ENCODE measurements at places on chromosomes 12 and 14. TPM values are rescaled to one million over a fixed set of nuclear protein-coding genes. Genes with fewer than 3 reads are reported as not detected.

GRCh38 chr12:58310368-58310767, 369.0 kb downstream of the ATP23 start:
- no peaks in the 10 kb centered on the region for H3K36me3 ChIP-seq
- peaks cover 6% of the 10 kb centered on the region for H3K4me1 ChIP-seq
- peak overlapping the region; percentile 27 for H3K27ac ChIP-seq
- H3K27me3 ChIP-seq, result no peaks in the 10 kb centered on the region
- DNase-seq, result peak; percentile 13

DNA sequence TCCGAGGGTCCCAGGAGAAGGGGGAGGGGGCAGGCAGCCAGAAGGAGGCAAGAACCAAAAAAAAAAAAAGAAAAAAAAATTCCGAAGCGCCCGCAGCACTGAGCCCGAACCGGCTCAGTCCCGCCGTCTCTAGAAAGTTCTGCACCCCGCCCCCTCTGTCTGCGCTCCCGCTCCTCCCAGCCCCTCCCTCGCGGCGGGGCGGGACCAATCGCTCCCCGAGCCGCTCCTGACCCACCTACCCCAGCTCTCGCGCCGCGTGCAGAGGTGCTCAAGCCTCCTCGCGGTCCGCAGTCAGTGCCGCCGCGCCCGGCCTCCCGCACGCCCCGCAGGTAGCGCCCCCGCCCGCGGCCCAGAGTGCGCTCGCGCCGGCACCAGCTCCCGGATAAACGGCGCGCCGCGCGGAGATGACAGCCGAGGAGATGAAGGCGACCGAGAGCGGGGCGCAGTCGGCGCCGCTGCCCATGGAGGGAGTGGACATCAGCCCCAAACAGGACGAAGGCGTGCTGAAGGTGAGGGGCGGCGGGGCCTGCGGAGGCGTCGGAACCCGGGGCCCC, at the start of gene FKBP4:
FKBP4 (plus strand) TSS at position 235 of the 554 bp plus-strand sequence; CDS start at position 405, 170 bp downstream.
- peaks cover 8% of the 10 kb centered on the region for H3K4me1 ChIP-seq
- H3K4me3 ChIP-seq, result peak within 1 kb of the TSS; percentile 90
- H3K27me3 ChIP-seq, result no peaks in the 10 kb centered on the region
- DNase-seq, result peak; percentile 96

GRCh38 chr12:124231980-124232653, 62.8 kb upstream of the RFLNA start:
- peak; percentile 84 for DNase-seq
- peaks cover 17% of the 10 kb centered on the region for H3K4me1 ChIP-seq
- no peaks in the 10 kb centered on the region for H3K36me3 ChIP-seq
- no peak overlapping the region for H3K4me3 ChIP-seq
- H3K27me3 ChIP-seq, result no peaks in the 10 kb centered on the region

- H3K27me3 ChIP-seq, result no peaks in the 10 kb centered on the region
- DNase-seq, result no peak
- H3K4me3 ChIP-seq, result no peak overlapping the region
- no peak overlapping the region for H3K27ac ChIP-seq
- H3K36me3 ChIP-seq, result no peaks in the 10 kb centered on the region
These were observed 175.8 kb downstream of the PAWR start for GRCh38 chr12:79514730-79515529.

GRCh38 chr12:25615119-25615518, 62.0 kb upstream of the LMNTD1 start:
- no peak overlapping the region for H3K27ac ChIP-seq
- no peaks in the 10 kb centered on the region for H3K36me3 ChIP-seq

DNA sequence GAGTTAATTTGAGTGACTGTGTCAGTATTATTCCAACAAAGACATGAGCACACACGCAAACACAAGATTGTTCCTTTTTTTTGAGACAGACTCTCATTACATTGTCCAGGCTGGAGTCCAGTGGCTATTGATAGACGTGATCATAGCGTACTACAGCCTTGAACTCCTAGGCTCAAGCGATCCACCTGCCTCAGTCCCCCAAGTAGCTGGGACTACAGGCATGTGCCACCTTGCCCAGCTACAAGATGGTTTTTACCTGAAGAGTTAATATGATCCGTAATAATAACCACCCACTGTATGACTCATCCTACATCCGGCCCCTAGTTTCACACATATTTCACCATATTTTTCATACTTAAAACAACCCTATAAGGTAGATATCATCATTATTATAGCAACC, 26.8 kb downstream of the BCAT1 start:
- H3K36me3 ChIP-seq, result no peaks in the 10 kb centered on the region
- no peak for DNase-seq
- no peak overlapping the region for H3K4me3 ChIP-seq
- no peak overlapping the region for H3K27ac ChIP-seq
- H3K27me3 ChIP-seq, result no peaks in the 10 kb centered on the region

GRCh38 chr12:32522331-32523221, 123.2 kb downstream of the FGD4 start:
- no peak overlapping the region for H3K27ac ChIP-seq
- no peak for DNase-seq
- no peaks in the 10 kb centered on the region for H3K4me1 ChIP-seq

DNA sequence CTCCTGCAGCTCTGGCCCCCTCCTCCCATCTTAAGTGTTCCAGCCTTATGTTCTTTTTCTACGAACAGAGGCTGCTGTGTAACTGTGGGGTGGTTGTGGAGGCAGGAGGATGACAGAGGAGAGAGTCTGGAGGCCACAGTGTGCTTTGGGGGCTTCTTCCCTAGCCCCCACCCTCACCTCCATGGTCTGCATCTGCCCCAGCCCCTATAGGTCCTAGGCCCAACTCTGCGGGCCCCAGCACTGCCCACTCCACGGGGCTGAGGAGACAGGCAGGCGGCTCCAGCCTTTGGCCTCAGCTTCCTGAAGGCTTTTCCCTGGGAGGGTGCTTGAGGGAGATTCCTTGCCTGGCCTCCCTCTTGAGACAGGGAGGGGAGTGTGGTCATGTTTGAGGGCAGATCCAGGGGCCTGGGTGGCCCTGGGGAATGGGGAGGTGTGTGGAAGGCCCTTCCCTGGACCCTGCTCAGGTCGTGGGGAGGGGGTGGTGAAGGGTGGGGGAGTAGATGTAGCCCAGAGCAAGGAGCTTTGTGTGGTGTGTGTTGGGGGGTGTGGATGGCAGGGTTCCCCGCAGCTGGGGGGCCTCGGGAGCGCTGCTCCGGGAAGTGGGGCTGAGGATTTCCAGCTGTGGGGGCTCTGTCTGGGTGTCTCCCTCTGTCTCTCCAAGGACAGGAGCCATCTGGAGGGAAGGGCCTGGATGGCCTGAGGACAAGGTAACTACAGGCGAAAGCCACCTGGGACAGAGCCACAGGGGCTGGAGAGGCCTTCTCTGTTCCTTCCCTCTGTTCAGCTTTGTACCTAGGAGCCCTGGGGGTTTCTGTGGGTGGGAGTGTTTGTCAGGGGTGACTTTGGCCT, 1.1 kb downstream of the SMIM41 start:
- DNase-seq, result no peak
- no peak overlapping the region for H3K4me3 ChIP-seq
- H3K27ac ChIP-seq, result no peak overlapping the region
- no peaks in the 10 kb centered on the region for H3K36me3 ChIP-seq
- no peaks in the 10 kb centered on the region for H3K27me3 ChIP-seq

DNA sequence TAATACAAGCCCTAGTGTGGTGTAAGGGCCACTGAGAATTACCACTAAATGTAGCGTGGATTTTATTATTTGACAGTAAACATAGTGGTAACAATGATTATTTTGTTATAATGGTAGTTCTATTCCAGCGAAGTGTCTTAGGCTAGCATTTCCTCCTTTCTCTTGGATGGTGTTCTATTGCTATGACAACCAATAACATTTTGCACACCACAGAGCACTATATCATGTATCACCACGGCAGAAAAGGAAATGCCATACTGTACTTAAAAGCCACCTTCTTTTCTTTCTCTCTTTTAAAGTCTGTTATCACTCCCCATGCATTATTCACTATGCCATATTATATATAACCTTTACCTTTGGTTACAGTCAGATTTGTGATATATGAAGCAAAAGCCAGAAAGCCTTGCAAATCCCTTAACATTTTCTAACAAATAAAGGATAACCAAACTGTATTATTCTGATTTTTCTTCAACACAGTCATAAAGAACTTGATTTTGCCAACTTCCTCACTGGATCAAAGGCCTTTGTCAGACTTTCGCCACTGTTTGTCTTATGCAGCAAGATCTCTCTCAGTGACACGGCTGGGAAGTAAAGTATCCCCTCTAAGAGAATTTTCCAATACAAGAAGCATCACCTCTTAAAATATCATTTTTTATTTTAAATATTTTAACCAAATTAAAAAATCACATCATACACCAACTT, 195.8 kb downstream of the FOXN3 start:
- no peak overlapping the region for H3K27ac ChIP-seq
- no peaks in the 10 kb centered on the region for H3K27me3 ChIP-seq
- no peaks in the 10 kb centered on the region for H3K36me3 ChIP-seq
- no peak for DNase-seq

- DNase-seq, result no peak
- H3K36me3 ChIP-seq, result no peaks in the 10 kb centered on the region
- no peak overlapping the region for H3K4me3 ChIP-seq
- H3K27me3 ChIP-seq, result no peaks in the 10 kb centered on the region
These were observed 54.1 kb upstream of the GNG2 start for GRCh38 chr14:51806026-51807023.

- H3K36me3 ChIP-seq, result no peaks in the 10 kb centered on the region
- H3K4me3 ChIP-seq, result no peak overlapping the region
- no peaks in the 10 kb centered on the region for H3K27me3 ChIP-seq
These were observed 29.7 kb downstream of the SFSWAP start for GRCh38 chr12:131740626-131741025.

DNA sequence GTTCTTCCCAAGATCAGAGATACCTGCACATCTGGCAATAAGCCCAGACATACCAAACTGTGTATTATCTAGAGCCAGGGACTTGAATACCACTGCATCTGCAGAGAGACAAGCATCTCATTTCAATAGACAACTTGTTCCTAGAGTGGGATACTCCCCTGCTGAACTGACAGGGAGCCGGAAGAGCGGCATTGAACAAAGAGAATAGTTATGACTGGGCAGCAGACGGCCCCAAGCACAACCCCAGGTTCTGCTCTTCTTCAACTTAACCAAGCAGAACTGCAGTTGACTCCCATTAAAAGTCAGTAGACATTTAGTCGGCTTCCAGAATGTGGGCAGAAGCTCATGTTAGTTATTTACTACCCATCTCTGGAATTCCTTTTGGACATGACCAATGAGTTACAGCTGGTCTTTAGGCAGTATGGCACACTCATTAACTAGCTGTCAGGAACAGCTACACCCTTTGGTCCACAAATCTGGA, 112.9 kb downstream of the HMGA2 start:
- peak; percentile 8 for DNase-seq
- H3K4me3 ChIP-seq, result no peak overlapping the region
- peaks cover 29% of the 10 kb centered on the region for H3K4me1 ChIP-seq
- no peaks in the 10 kb centered on the region for H3K36me3 ChIP-seq
- peak overlapping the region; percentile 11 for H3K27ac ChIP-seq
- no peaks in the 10 kb centered on the region for H3K27me3 ChIP-seq

GRCh38 chr12:46164186-46164761, 104.6 kb downstream of the SLC38A1 start:
- no peak overlapping the region for H3K4me3 ChIP-seq
- peaks cover 17% of the 10 kb centered on the region for H3K4me1 ChIP-seq

DNA sequence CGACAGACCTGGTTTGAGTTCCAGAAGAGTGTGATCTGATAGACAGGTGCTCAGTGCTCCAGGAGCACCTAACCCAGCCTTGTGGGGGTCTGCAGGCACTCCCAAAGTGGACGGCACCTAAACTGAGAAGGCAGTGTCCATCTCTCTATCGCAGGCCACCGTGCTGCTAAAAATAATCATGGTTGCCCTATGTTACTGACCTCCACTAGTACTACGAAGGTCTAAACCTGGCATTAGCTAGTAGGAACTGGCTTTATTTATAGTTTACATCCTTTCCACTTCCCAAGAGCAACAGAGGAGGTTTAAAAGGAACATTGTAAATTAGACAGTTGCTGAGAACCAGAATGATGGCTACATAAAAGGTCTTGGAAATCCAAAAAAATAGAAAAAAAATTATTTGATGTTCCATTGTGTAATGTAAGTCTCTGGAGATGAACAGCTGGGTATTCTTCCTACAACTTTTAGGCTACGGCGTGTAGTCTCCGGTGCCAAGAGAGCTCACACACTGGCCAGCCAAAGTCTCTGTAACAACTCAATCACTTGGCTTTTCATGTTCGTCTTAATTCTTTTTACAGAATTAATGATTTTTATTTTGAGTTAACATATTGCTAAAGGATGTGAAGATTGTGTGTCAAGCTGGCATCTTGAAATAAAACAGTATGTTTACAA, 27.3 kb downstream of the PPFIBP1 start:
- H3K4me3 ChIP-seq, result no peak overlapping the region
- H3K36me3 ChIP-seq, result no peaks in the 10 kb centered on the region
- H3K27me3 ChIP-seq, result no peaks in the 10 kb centered on the region
- H3K27ac ChIP-seq, result no peak overlapping the region

- peaks cover 5% of the 10 kb centered on the region for H3K4me1 ChIP-seq
- H3K27me3 ChIP-seq, result no peaks in the 10 kb centered on the region
- no peak overlapping the region for H3K4me3 ChIP-seq
These were observed 7.6 kb upstream of the OVCH1 start for GRCh38 chr12:29505122-29505521.

- no peaks in the 10 kb centered on the region for H3K27me3 ChIP-seq
- H3K27ac ChIP-seq, result no peak overlapping the region
- peak; percentile 10 for DNase-seq
- no peak overlapping the region for H3K4me3 ChIP-seq
- no peaks in the 10 kb centered on the region for H3K4me1 ChIP-seq
- no peaks in the 10 kb centered on the region for H3K36me3 ChIP-seq
These were observed 65.9 kb downstream of the PTPRQ start for GRCh38 chr12:80509781-80510556.

- no peaks in the 10 kb centered on the region for H3K4me1 ChIP-seq
- H3K4me3 ChIP-seq, result no peak overlapping the region
- H3K27ac ChIP-seq, result no peak overlapping the region
- H3K27me3 ChIP-seq, result no peaks in the 10 kb centered on the region
These were observed 806.0 kb downstream of the VRK1 start for GRCh38 chr14:97603201-97603600.

GRCh38 chr14:25041484-25041883, 8.5 kb downstream of the STXBP6 start:
- H3K36me3 ChIP-seq, result no peaks in the 10 kb centered on the region
- no peaks in the 10 kb centered on the region for H3K27me3 ChIP-seq
- H3K4me3 ChIP-seq, result no peak overlapping the region
- H3K4me1 ChIP-seq, result peaks cover 16% of the 10 kb centered on the region
- DNase-seq, result peak; percentile 28

DNA sequence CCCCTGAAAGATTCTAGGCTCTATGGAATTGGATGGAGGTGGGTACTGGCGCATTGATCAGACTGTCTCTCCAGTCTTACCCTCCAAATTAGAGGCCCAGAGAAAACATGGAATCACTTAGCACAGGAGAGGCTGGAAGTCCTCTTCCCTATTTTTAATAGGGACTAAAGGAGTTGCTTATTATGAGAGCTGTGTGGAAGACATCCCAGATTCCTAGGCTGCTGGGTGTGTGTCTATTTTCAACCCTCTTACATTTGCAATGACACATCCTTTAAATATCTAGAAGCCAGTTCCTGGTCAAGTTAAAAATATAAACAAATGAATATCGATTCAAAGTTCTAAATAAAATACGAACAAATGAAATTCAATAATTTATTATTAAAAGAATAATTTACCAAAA, 58.3 kb upstream of the ARID2 start:
- no peak overlapping the region for H3K27ac ChIP-seq
- no peaks in the 10 kb centered on the region for H3K27me3 ChIP-seq
- no peak overlapping the region for H3K4me3 ChIP-seq
- H3K4me1 ChIP-seq, result no peaks in the 10 kb centered on the region

- H3K36me3 ChIP-seq, result no peaks in the 10 kb centered on the region
- no peaks in the 10 kb centered on the region for H3K4me1 ChIP-seq
- H3K4me3 ChIP-seq, result no peak overlapping the region
These were observed 61.0 kb upstream of the PTHLH start for GRCh38 chr12:28033538-28033915.

The MEG3 gene
- not detected for total RNA-seq

The LGMN gene
- total RNA-seq, result 125 TPM

The DNAJC22 gene
- 28.3 TPM for total RNA-seq

The MIP gene
- total RNA-seq, result 0.08 TPM

The PARPBP gene
- 11.0 TPM for total RNA-seq

The TMEM63C gene
- 5.1 TPM for total RNA-seq
